ENCODE measurements at places on chromosomes 3 and 15.

- DNase-seq = no peak
Observed at GRCh38 chr15:71180986-71181853, 65.9 kb downstream of the THSD4 start.

- no peak for DNase-seq
Observed at GRCh38 chr3:97817965-97818364, 3.8 kb upstream of the CRYBG3 start.

DNA sequence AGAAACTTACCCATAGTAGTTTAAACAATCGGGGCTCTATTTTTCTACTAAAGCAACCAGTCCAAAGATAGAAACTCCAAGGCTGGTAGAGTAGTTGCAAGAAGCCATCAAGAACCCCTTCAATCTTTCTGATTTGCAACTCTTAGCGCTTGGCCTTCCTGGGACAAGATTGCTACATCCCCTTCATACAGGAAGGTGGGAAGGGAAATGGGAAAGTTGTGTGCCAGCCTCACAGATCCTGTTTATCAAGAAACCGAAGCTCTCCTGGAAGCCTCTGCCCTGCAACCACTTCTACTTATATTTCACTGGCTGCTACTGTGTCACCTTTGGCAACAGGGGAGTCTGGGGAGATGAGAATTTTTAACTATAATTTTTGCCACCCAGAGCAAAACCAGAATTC, 46.2 kb downstream of the OSBPL10 start:
- DNase-seq = no peak

- DNase-seq = no peak
Observed at GRCh38 chr15:51114437-51115119, 19.9 kb upstream of the TNFAIP8L3 start.

GRCh38 chr15:61169904-61170695, 59.0 kb downstream of the RORA start:
- no peak for DNase-seq

GRCh38 chr3:185823078-185824044, 1.5 kb downstream of the IGF2BP2 start:
- no peak for DNase-seq

GRCh38 chr3:12613250-12613649, 50.7 kb downstream of the RAF1 start:
- DNase-seq = no peak

DNA sequence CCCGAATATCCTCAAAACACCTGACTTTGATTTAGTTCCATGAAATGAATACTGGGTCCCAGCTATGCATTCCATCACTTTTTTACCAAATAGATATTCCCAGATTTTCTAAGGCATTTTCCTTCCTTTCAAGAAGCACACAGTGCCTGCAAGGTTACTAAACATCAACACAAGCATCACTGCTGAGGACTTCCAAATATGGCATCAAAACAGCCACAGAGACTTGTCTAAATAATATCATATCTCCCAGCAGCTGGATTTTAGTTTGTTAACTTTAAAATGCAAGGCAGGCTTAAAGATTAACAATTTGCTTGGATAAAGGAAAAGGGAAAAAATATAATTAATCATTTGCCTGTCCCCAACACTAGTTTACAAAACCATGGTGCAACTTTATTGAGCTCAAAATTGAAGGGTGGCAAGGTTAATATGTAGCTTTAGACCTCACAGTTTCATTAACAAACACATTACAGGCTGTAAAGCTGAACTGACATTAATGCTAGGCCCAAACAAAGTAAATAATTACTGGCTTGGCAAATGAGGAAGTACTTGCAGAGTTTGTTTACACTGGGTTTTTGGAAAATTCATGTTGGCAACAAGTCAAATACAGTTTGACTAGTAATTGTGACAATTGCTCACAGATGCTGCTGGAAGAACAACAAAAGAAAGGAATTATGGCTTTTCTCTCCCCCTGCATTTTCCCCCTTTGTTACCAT, 401.7 kb upstream of the CDIN1 start:
- no peak for DNase-seq

GRCh38 chr3:138082085-138082991, 33.1 kb downstream of the DZIP1L start:
- DNase-seq = peak; percentile 62

DNA sequence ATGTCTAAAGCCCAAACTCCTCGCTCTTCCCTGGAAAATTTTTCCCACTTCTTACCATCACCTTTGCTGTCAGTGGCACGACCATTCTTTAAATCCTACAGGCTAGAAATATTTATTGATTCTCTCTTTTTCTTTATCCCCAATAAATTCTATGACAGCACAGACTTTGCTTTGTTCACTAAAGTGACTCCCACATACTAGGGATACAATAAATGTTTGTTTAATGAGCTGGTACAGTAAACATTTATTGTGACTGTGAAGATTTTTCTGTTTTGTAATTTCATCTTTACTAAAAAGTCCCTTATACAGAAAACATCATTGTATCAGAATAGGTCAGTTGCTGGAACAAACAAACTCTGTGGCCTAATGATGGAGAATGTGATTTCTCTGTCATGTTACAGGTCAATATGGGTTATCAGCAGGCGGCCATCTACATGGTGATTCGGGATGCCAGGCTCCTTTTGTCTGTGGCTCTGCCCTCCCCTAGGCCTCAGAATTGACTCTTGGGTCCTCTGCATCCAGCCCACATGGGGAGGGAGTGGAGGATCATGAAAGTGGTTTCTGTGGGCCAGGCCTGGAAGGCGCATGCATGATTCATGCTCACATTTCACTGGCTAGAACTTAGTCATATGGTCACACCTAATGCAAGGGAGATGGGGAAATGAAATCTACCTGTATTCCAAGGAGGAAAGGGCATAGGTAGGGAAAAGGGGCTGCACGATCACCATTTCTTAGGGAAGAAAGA, 22.7 kb upstream of the KNG1 start:
- DNase-seq = no peak

GRCh38 chr15:49286649-49287404, 116.8 kb downstream of the GALK2 start:
- no peak for DNase-seq

- DNase-seq = no peak
Observed at GRCh38 chr3:55804170-55805095, 317.3 kb upstream of the WNT5A start.

DNA sequence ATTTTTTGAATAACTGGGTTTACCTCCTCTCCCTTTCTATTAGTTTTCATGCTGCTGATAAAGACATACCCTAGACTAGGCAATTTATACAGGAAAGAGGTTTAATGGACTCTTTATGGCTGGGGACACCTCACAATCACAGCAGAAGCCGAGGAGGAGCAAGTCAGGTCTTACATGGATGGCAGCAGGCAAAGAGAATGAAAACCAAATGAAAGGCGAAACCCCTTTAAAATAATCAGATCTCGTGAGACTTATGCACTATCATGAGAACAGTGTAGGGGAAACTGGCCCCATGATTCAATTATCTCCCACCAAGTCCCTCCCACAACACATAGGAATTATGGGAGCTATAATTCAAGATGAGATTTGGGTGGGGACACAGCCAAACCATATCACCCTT, 2.0 kb upstream of the RSL24D1 start:
- DNase-seq = no peak

GRCh38 chr3:15171096-15171495, 35.0 kb upstream of the CAPN7 start:
- no peak for DNase-seq

DNA sequence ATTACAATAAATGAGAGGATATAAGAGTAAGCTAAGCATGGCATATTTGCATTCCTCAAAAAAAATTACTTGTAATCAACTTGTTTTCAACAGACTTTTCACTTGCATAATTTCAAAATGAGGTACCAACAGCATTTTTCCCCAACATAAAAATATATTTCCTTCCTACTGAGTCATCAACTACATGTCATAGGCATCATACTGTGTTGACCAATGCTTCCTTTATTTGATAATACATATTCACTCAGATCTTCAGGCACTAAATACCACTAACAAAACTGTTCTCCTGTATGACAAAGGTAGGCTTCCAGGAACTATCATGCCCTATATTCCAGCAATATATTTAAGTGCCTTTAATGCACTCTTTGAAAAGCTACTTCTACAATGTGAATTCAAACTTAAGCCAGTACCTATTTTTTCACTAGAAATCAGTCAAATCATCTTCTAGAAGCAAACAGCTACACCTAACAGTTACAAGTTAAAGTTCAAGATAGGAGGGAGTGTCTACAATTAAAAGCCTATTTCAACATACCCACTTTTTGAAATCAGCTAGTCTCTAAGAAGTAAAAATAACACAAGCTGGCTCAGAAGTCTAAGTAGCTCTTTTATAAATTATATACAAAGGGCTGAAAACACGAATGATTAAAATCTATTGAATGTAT, 11.3 kb downstream of the ADAM10 start:
- DNase-seq = no peak

GRCh38 chr15:91941871-91942658, 88.6 kb downstream of the SLCO3A1 start:
- no peak for DNase-seq

DNA sequence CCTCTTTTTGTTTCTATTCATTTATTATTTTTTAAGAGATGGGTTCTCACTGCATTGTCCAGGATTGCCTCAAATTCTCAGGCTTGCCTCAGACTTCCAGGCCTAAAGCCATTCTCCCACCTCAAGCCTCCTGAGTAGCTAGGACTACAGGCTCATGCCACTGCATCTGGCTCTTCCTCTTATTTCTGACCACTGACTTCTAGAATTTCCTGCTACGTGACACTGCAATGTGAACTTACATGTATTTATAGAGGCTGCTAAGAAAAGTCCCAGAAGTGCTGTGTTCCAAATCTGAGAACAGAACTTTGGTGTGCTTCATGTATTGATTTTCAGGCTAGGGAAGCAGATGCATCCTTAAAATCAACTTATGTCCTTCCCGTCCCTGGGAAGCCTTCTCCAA, 407.4 kb downstream of the RSL24D1 start:
- DNase-seq = no peak

All from AG09309 (cell line).